Activated T-helper 17 cell treated with anti-CD3 and anti-CD28 coated beads, Interleukin-2, amount 50 U/mL, for 72 hours (primary cell): ENCODE measurements at places on chromosomes 11 and 22. TPM values are rescaled to one million over a fixed set of nuclear protein-coding genes. Genes with fewer than 3 reads are reported as not detected.

The SMIM35 gene
- not detected for total RNA-seq

The SYT13 gene
- not detected for total RNA-seq

The OR52I1 gene
- not detected for total RNA-seq

The TPBGL gene
- total RNA-seq: 0.40 TPM
